ENCODE measurements at places on chromosomes 2 and 18. TPM values are rescaled to one million over a fixed set of nuclear protein-coding genes. Genes with fewer than 3 reads are reported as not detected.

Gene DPYSL5
- total RNA-seq = not detected

Gene RAB17
- 0.65 TPM for total RNA-seq

Gene ZRANB3
- 2.2 TPM for total RNA-seq

Gene ABCB11
- 12.1 TPM for total RNA-seq

Gene DOK6
- 0.66 TPM for total RNA-seq

Gene ARHGEF4
- total RNA-seq = 13.2 TPM

Gene PARD6G
- total RNA-seq = 1.2 TPM

Gene RIF1
- 35.7 TPM for total RNA-seq

Gene CCDC74B
- total RNA-seq = 2.2 TPM

Gene SLC5A7
- not detected for total RNA-seq

Gene NOSTRIN
- total RNA-seq = 40.1 TPM

Gene SPIRE1
- 26.4 TPM for total RNA-seq

Gene SERPINB13
- not detected for total RNA-seq

Gene GKN1
- not detected for total RNA-seq

Gene MARS2
- total RNA-seq = 4.5 TPM

Gene RAD51AP2
- total RNA-seq = not detected

Gene OTX1
- total RNA-seq = not detected

Gene MTCL1
- total RNA-seq = 5.9 TPM

Gene TMEM200C
- not detected for total RNA-seq

Gene XRCC5
- 171 TPM for total RNA-seq

Gene ERFE
- total RNA-seq = not detected

Gene ONECUT2
- total RNA-seq = not detected

Gene DCTN1
- total RNA-seq = 78.7 TPM

Gene SGPP2
- total RNA-seq = not detected

Gene CFC1
- not detected for total RNA-seq

Gene TMEM17
- total RNA-seq = 4.4 TPM

Gene GPC1
- total RNA-seq = 35.0 TPM

Gene IL1A
- not detected for total RNA-seq

Gene TRIM43B
- not detected for total RNA-seq

Gene CAVIN2
- 21.9 TPM for total RNA-seq

Gene SPP2
- total RNA-seq = not detected

Gene UNC50
- 57.4 TPM for total RNA-seq

Gene ALPI
- total RNA-seq = not detected

Gene CXCR1
- not detected for total RNA-seq

Gene AFF3
- 5.5 TPM for total RNA-seq

Gene MAP3K19
- total RNA-seq = not detected

Gene ARHGAP25
- total RNA-seq = 29.7 TPM

Gene TWSG1
- total RNA-seq = 39.0 TPM

Gene MGAT4A
- total RNA-seq = 27.3 TPM

Gene KIF1A
- not detected for total RNA-seq

Gene DSC2
- total RNA-seq = 10.6 TPM
